ENCODE measurements at places on chromosomes 2 and 18.

- no peak for DNase-seq
These were observed 94.9 kb upstream of the RBBP8 start for GRCh38 chr18:22838221-22838620.

- DNase-seq = no peak
These were observed 62.0 kb downstream of the ANKRD44 start for GRCh38 chr2:197248623-197249022.

DNA sequence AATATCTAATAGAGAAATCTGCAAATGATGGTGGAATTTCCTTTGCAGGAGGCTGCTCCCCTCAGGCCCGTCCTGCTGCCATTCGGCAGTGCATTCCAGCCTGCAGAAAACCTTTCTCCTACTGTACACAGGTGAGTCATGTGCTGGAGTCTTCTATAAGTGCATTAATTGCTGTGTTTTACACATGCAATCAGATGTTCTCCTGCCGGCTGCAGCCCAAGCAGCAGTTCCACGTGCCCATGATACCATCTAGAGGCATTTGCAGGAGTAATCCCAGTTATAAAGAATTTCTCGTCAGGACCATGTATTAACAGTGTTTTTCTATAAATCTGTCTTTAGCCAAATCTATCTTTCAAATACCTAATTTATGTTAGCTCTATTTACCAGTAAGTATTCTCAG, 304.7 kb upstream of the HNMT start:
- no peak for DNase-seq

- DNase-seq = no peak
These were observed 239.6 kb downstream of the BABAM2 start for GRCh38 chr2:28129955-28130695.

DNA sequence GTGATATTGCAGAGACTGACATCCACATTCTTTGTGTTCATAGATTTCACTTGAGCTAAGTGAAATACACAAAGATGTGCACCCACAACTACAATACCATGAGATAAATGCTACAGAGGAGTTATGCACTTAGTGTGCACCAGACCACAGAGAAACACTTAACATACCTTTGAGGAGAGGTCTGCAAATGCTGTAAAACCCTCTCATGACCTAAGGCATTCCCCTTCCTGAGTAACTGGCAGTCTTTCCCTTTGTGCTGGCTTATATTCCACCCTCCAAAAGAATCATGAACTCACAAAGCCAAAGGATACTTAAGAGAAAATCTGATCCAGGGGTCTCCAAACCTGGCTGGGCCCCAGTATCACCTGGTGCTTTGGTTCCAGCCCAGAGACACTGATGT, 16.2 kb downstream of the NXPH2 start:
- DNase-seq = no peak

All from hematopoietic multipotent progenitor cell treated with erythropoietin and hydrocortisone succinate and interleukin-3 and kit ligand, for 15 days (in vitro differentiated cells).